Stimulated activated CD8-positive, alpha-beta memory T cell treated with anti-CD3 and anti-CD28 coated beads, Interleukin-7, amount 100 ng/mL, for 24 hours (primary cell): ENCODE measurements at places on chromosomes 12 and 14.

DNA sequence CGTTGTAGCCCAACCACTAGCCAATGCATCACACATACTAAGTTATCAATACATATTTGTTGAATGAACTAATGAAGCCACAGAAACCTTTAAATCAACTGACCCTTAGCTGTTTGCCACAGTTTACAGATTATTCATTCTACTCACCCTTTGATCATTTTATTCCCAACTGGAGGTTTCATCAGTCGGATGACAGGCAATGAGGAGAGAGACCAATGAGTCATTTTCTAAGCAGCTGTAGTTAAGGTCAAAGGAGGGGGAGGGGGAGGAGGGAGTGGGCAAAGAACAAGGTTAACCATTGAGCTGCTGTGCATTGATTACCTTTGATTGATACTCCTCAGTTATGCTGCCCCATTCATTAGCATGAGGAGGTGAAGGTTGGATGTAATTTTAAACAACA is 469.5 kb downstream of the VRK1 start:
- no peak for DNase-seq

- DNase-seq, result no peak
Measured at GRCh38 chr14:61588419-61588901, 106.9 kb upstream of the HIF1A start.

GRCh38 chr12:126770188-126770587 is 1496.8 kb upstream of the TMEM132C start:
- no peak for DNase-seq

DNA sequence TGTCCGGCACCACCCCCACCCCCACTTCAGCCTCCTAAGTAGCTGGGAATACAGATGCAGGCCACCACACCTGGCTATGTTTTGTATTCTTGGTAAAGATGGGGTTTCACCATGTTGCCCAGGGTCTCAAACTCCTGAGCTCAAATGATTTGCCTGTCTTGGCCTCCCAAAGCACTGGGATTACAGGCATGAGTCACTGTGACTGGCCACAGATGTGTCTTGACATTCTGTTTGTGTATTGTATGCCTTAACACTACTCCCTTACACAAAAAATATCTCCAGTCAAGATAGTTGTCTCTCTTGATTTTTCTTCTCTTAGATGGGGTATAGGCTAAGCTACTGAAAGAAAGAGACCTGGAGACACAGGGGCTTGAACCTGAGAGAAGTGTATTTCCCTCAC is 17.6 kb downstream of the CLEC14A start:
- no peak for DNase-seq

GRCh38 chr12:65854629-65855028 is 30.3 kb downstream of the HMGA2 start:
- DNase-seq, result no peak

- DNase-seq, result no peak
Measured at GRCh38 chr12:62714774-62715721, 219.9 kb downstream of the PPM1H start.

- DNase-seq, result no peak
Measured at GRCh38 chr12:96404696-96405095, 4.5 kb upstream of the CDK17 start.

DNA sequence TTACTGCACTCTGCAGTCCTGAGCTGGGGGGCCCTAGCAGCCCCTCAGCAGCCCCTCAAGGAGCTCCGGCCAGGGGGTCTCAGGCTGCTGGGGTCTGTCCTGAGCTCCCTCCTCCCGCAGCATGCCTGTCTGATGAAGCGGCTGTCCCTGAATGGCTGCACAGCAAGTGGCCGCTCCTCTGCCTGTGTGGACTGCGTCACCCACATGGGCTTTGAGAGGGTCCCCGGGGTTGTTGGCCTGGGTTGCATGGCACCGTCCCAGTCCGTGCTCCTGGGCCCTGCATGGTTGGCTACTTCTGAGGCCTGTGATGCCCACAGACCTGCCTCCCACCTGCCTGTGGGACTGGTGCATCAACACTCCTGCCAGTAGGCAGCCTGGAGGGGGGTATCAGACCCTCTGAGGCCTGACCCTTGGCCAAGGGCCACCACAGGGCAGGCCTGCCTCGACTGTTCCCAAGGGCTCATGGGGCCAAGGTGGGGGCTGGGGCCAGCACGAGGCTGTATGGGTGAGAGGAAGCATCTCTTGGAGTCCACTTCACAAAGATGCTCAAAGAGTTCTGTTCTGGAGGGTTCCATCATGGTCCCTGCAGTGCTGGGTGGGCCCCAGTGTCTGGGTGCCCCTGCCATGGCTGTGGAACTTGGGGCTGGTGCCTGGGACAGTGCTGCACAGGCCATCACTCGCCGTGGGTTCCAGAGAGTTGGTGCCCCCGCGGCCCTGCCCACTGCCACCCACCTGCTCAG is 12.2 kb downstream of the CEP170B start:
- no peak for DNase-seq

DNA sequence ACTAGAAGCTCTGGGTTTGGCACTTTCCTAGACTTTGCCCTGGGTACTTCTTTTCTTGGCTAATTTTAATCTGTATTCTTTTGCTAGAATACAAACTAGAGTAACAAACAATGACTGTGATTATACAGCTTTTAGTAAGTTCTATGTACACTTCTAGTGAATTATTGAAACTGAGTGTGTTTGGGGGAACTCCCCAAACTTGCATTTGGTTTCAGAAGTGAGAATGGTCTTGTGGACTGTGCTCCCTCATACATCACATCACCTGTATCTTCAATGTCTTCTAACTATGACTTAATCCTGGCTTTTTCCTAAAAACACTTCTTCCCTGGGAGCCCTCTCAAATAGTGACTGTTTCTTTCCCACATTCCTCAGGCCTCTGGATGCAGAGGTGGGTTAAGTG is 23.6 kb upstream of the SSTR1 start:
- DNase-seq, result no peak

- DNase-seq, result no peak
Measured at GRCh38 chr12:58563621-58564020, 356.7 kb downstream of the LRIG3 start.

GRCh38 chr14:87241018-87241768 is 751.8 kb downstream of the GALC start:
- DNase-seq, result no peak

DNA sequence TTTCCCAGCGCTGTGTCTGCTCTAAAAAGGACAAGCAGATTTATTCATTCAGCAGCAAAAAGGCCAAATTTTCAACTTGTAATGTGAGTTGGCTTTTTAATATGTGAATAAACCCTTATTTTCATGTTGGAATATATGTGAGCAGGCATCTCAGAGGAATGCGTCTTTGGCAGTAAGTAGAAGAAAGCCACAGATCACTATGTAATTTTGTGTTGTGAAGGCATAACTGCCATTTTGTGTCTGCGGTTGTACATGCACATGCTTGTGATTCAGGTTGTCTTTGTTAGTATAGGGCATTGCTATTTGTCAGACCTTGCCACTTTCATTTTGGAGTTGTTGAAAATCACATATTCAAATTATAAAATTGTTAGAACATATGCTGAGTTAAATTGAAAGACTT is 398.8 kb upstream of the RGS6 start:
- no peak for DNase-seq

- no peak for DNase-seq
Measured at GRCh38 chr12:51954561-51955361, 3.3 kb downstream of the ACVR1B start.

DNA sequence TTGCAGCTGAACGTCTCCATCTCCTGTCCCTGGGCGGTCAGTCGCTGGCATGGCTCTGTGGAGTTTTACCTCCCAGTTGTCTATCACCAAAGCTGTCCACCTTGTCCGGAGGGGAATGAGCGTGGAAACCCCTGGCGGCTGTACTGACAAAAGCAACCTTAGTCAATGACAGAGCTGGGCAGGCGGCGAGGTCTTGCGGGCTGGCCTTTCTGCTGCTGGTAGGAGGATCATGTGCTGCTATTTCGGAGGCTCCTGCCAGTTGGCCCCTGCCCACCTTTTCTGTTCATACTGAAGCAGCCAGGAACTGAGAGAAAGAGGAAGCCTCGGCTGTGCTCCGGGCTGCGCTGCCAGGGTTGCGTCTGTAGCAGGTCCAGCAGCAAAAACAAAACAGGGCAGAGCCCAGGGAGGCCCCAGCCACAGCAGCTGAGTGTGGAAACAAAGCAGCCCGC is 57.7 kb downstream of the HMGA2 start:
- no peak for DNase-seq

GRCh38 chr12:92210071-92210470 is 64.4 kb upstream of the BTG1 start:
- no peak for DNase-seq

DNA sequence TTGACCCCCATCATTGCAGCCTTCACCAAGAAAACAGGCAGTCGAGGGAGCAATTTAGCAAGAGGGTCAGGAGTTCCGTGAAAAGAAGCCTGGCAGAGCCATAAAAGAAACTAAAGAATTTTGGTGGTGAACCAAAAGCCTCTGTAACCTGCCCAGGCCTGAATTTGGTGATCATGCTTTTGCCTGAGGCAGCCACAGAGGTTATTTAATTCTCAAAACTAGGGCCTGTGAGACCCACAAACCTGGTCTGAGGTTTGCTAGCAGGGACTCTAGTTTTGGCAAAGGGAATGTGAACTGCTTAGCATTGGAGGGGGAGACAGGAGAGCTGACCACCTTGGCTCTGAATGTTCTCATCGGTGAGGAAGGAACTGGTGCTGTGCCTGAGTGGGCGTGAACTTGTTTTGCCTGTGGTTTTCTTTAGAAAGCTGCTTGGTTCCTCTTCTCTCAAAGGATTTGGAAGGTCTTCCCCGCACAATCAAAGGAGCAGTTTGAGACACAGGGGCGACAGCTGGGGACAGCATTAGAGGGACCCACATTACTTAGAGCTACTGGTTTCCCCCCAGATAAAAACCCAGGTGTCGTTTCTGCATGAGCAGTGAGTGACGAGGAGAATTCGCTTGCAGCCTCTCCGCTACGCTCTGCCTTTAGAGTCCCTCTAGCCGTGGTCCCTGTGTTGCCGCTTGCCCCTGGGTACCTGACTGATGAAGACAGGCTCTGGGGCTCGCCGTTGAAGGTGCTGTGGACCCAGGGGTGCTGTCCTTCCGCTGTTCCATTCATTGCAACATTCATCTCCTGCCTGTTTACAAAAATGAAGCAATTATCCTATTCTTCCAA is 12.6 kb upstream of the WNT5B start:
- no peak for DNase-seq

DNA sequence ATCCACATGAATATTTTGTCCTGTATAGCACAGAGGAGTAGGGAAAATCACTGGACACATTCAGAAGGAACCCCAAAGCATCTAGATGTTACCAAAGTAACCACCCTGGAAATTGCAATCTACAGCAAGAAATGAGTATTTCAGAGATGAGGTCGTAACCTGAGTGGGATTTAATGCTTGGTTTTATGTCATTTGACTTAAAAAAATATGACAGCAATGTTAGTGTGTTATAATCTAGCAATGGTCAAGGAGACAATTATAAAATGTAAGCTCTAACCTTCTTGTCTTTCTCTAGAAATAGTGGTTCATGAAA is 256.6 kb downstream of the NAV3 start:
- DNase-seq, result no peak

- no peak for DNase-seq
Measured at GRCh38 chr12:77947330-77947729, 116.6 kb downstream of the NAV3 start.

- no peak for DNase-seq
Measured at GRCh38 chr12:69042970-69043369, 110.0 kb upstream of the CPM start.

DNA sequence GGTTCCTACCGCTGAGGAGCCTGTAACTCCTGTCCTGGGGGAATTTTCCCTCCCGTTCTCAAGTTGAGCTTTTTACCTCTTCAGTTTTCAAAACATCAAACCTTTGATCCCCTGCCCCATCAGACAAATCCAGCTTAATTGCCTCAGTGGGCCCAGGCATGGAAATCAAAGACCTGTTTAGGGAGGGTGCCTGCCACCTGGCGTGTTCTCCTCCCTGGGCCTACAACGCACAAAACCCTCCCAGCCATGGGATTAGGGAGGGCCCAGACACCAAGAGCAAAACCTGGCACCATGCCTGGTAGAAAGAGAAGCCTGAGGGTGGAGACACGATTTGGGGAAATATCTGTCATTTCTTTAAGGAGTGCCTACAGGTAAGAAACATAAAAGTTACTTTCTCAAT is 672.9 kb downstream of the BCL11B start:
- no peak for DNase-seq

GRCh38 chr14:68340262-68340661 is 452.6 kb downstream of the ZFP36L1 start:
- no peak for DNase-seq

DNA sequence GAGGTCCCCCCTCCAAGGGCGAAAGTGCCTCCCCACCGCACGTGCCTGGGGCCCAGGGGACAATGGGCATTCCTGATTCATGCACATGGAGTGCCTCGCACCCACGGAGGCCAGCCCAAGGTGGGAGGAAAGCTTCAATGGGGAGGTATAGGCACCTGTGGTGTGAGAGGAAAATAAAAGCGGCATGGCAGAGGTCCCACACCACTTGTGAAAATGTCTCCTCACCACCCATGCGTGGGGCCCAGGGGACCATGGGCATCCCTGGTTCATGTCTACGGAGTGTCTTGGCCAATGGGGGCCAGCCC is 384.7 kb downstream of the ALG10 start:
- no peak for DNase-seq

DNA sequence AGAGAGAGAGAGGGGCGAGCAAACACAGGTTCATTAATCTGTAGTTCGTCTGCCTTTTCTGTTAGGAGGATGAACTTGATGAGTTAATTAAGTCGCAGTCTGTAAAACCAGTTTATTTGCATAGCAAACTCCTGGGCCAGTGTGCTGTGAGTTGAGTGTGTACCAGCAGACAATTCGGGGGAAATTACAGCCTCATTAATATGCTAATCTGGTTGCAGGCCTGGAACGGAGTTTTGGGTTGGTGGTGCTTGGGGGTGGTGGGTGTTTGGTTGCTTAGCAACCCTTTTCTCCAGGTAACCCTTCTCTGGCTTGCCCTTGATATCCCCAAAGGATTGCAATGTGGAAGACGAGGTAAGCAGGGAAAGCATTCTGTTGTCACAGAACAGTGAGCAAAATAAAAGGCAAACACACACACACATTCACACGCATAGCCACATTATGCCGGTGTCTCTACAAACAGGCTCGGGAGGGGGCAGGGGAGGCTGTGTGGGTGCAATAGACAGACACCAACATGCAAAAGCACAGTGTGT is 29.2 kb upstream of the LHX5 start:
- DNase-seq, result no peak

GRCh38 chr12:91432089-91432488 is 249.5 kb upstream of the DCN start:
- DNase-seq, result no peak

DNA sequence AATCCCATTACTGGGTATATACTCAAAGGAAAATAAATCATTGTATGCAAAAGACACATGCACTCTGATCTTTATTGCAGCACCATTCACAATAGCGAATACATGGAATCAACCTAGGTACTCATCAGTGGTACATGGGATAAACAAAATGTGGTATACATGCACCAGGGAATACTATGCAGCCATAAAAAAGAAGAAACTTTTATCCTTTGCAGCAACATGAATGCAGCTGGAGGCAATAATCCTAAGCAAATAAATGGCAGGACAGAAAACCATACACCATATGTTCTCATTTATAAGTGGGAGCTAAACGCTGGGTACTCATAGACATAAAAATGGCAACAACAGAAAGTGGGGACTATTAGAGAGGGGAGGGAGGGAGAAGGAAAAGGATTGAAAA is 15.9 kb downstream of the ERGIC2 start:
- DNase-seq, result no peak
